ENCODE measurements at places on chromosomes 7 and 10.

DNA sequence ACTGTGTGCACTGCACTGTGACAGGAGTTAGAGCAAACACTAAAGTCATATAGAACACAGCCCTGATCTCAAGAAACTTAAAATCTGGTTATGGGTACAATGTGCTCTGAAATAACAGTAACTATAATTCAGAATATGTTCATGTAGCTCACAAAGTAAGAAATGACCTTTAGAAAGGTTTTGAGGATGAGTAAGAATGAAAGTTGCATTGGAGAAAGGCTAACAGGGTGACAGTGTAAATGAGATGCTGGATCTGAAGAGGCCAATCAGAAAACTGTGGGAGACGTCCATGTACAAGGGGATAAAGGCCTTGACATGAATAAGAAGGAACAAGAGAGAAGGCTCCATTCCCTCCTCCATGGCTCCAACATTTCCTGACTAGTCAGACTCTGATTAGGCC is 124.7 kb downstream of the GRM3 start:
- no peak for DNase-seq

DNA sequence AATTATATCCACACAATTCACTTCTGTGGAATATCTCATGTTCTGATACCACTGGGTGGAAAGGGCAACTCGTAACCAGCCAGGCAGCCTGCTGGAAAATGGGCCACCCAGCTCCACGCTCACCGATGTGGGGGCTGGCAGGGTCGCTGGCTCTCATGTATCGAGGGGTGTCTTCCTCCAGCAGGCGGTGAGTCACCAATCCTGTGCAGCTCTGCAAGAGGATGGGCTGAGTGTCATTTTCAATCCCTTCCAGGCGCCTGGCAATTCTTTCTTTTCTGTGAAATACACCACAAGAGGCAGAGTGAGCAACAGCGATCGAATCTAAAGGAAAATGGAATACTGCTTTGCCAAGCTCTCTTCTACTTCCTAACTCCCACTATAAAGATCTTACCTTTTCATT is 80.1 kb downstream of the SVIL start:
- DNase-seq = no peak

GRCh38 chr7:94655848-94656657 is at the start of gene SGCE:
Gene SGCE, minus strand, starts transcription at chr7:94656133. Its CDS starts 35 bp downstream, at chr7:94656098.
- DNase-seq = no peak

DNA sequence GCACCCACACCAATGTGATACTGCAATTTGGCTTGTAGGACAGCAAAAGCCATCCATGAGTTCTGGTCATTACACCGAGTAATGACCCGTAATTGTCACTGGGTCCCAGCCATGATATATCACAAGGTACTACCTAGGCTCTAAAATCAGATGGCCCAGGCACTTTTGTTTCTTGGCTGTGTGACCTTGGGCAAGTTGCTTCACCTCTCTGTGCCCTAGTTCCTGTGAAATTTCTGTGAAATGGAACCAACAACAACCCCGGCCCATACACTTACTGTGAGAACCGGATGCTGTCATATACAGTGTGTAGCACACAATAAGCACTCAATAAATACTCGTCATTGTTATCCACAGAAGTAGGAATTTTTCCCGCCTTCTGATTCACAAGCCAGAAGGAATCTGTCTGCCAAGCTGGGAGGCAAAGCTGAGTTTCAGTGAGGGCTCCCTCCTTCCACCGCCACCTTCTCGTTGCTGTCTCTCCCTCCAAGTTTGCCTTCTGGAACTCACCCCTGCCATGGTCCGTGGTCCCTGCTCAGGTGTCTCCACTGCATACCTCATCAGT is 6.4 kb upstream of the CYTH3 start:
- no peak for DNase-seq

GRCh38 chr7:95545007-95545615 is 51.2 kb downstream of the PDK4 start:
- no peak for DNase-seq

DNA sequence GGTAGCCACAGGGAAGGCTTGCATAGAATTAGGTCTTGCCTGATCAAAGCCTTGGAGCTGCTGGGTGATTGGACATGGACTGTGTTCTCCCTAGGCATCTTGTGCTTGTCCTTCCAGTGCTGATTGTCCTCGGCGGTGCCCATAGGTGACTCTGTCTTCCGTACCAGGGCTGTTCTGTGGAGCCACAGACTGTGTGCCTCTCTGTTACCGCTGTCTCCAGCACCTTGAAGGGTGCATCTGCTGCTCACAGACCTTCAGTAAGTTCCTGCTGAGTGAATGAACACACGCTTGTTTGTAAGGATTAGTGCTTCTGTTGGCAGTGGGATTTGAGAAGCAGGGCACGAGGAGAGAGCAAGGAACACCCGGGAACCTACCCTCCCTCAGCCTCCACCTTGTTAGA is 116.7 kb downstream of the CELF2 start:
- DNase-seq = no peak

Measured in cerebellar nuclear complex (tissue), 1 donor.